ENCODE measurements at places on chromosomes 5 and 9.

DNA sequence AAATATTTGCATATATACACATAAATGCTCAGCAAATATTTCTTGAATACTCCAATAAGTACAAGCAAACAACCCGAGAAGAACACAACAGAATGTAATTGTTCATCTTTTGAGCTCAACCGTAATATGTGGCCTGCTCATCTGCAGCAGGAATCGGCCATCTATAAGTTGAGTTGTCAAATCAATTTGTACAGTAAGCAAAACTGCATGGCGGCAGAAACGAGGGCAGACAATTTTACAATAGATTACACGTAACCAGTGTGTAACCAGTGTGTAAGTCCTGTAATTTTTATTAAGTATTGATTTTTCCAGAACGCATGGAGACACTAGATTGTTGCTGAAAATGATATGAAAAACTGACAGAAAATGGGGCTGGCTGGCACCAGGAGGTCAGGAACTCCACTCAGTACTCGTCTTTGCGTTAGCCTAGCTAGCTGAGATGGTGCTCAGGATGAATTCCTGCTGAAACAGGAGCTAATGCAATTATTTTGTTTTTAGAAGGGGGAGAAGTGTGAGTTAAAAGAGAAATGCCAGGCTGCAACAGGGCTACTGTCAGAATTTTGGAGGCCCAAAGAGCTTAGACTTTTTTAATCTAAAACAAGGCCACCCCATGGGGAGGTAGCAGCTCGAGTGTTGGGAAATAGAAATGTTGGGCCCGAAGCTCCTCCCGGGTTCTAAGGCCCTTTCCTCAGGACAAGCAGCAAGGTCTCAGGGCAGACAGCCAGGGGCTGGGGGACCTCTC, 682 bp downstream of the DHX29 start:
- no peak for DNase-seq

DNA sequence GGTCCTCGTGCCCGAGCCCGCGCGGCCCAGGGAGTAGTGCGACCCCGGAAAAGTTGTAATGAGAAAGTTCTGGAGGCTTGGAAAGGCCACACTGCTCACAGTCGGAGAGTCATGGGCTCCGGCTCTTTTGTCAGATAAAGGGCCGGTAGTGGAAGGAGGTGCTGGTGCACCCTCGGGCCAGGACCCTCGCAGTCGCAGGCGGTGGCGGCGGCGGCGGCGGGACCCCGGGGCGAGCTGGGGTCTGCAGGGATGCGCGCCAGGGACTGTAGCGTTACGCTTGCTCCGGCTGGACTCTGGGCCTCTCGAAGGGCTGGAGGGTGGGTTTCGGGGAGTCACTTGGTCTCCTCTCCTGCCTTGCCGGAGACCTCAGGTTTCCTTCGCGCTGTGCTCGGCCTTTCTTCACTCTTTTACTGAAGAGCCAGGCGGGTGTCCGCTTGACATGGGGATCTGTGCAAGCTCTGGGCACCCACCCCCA, 1.5 kb downstream of the RORB start:
- no peak for DNase-seq

GRCh38 chr9:87146933-87147332, 199.6 kb upstream of the GAS1 start:
- no peak for DNase-seq

DNA sequence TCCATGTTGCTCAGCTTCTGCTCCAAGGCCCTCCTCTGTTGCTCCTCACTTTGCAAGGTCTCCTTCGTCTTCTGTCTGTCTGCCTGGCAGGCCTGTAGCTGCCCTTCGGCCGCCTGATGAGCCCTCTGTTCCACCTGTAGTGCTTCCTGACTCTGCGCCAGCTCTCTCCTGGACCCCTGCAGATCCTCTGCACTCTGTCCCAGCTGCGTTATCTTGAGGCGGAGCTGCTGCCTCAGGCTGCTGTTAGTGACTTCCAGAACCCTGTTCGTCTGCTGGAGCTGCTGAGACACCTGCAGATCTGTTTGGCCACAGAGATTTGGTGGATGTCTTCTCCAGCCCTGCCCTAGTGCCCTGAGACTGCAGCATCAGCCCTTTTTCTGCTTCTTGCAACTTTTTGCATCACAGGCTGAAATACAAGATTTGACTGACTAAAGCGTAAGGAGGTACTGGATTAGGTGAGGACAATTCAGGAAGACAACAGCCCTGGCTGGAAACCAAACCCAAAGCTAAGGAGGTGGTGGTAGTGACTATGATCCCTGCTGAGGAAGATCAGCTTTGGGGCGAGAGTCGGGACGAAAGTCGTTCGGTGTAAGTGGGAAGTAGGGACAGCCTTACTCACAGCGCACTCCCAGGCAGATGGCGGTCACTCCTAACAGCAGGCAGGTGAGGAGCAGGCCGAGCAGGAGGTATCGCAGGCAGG, 2.1 kb downstream of the CD72 start:
- DNase-seq: no peak

Measured in stimulated activated CD4-positive, alpha-beta T cell treated with anti-CD3 and anti-CD28 coated beads, Interleukin-4, amount 100 ng/mL, for 1 hour (primary cell).